Kidney (tissue), 22 donors: ENCODE measurements at places on chromosomes 12 and 14. TPM values are rescaled to one million over a fixed set of nuclear protein-coding genes. Genes with fewer than 3 reads are reported as not detected.

GRCh38 chr12:9735601-9736000, 2.7 kb upstream of the CLECL1 start:
- no peaks in the 10 kb centered on the region for H3K4me1 ChIP-seq
- no peak overlapping the region for H3K27ac ChIP-seq
- H3K36me3 ChIP-seq: no peaks in the 10 kb centered on the region
- H3K27me3 ChIP-seq: no peaks in the 10 kb centered on the region
- no peak overlapping the region for H3K4me3 ChIP-seq
- DNase-seq: no peak

DNA sequence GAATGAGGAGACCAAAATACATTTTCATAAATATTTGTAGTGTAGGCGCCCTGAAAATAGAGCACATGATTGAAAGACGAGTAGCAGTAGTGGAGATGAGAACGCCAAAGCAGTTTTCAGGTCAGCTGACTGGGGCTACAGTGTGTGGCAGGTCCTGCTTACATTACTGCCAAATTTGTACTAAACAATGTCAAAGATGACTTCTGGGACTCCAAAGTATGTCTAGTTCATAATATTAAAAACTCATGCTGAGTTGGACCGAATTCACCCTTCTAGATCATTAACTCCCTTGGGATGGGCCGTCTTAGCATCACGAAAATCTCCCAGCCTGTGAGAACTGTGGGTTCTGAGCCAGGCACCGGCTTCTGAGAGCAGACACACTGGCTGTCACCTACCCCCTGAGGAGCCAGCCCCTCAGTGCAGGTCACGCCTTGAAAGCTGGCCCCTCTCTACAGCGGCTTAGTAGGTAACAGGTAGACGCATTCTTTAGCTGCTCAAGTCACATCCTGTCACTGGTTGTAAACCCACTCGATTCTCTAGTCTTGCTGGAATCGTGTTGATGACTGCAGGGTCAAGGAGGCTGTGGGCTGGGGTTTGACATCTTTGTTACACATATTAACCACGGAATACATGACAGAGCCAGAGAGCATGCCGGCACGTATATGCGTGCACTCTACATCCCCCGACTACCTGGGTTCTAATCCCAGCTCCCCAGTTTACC, 210.4 kb downstream of the ETV6 start:
- DNase-seq: no peak
- peaks cover 24% of the 10 kb centered on the region for H3K4me1 ChIP-seq
- H3K36me3 ChIP-seq: no peaks in the 10 kb centered on the region
- no peak overlapping the region for H3K27ac ChIP-seq
- no peaks in the 10 kb centered on the region for H3K27me3 ChIP-seq

The RHEBL1 gene
- total RNA-seq: 0.69 TPM

DNA sequence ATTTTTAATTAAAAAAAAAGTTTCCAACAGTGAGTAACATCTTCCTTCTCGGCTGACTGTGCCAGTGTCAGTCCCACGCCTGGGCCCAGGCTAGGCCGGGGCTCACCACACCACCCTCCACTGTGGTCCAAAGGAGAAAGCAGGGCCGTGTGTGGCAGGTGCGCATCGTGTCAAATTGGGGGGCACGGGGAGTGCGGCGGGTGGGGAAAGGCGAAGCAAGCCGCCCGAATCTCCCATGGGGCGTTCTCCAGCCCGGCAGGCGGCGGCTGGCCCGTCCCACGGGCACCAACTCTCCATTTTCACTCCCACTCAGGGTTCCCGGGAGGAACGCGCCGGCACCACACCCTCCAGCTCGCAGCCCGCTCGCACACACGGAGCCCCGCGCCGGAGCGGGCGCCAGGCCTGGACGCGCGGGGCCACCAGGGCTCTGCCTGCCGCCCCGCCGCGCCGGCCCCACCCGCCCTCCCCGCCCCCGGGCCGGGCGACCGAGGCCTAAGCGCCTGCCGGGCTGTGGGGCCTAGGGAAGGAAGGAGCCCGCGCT, 604 bp downstream of the EEA1 start:
- H3K27me3 ChIP-seq: no peaks in the 10 kb centered on the region
- DNase-seq: no peak
- peak overlapping the region; percentile 99 for H3K27ac ChIP-seq
- no peaks in the 10 kb centered on the region for H3K36me3 ChIP-seq
- H3K4me3 ChIP-seq: peak overlapping the region; percentile 67

- peak overlapping the region; percentile 25 for H3K27ac ChIP-seq
- H3K4me1 ChIP-seq: peaks cover 29% of the 10 kb centered on the region
- H3K36me3 ChIP-seq: no peaks in the 10 kb centered on the region
- H3K4me3 ChIP-seq: no peak overlapping the region
- DNase-seq: no peak
Observed at GRCh38 chr12:51925346-51926063, 18.2 kb downstream of the ACVRL1 start.

GRCh38 chr12:48787791-48788523, 932 bp downstream of the ADCY6 start:
- no peaks in the 10 kb centered on the region for H3K36me3 ChIP-seq
- peak overlapping the region; percentile 65 for H3K4me3 ChIP-seq
- H3K27ac ChIP-seq: peak overlapping the region; percentile 74
- peaks cover 16% of the 10 kb centered on the region for H3K4me1 ChIP-seq
- no peaks in the 10 kb centered on the region for H3K27me3 ChIP-seq

The FOXN4 gene
- not detected for total RNA-seq

- no peaks in the 10 kb centered on the region for H3K36me3 ChIP-seq
- H3K4me1 ChIP-seq: no peaks in the 10 kb centered on the region
- H3K27ac ChIP-seq: no peak overlapping the region
- no peak overlapping the region for H3K4me3 ChIP-seq
- H3K27me3 ChIP-seq: no peaks in the 10 kb centered on the region
Observed at GRCh38 chr14:65336191-65336591, 76.3 kb upstream of the FUT8 start.

- no peak for DNase-seq
- peaks cover 19% of the 10 kb centered on the region for H3K4me1 ChIP-seq
- H3K36me3 ChIP-seq: no peaks in the 10 kb centered on the region
- no peak overlapping the region for H3K4me3 ChIP-seq
- no peaks in the 10 kb centered on the region for H3K27me3 ChIP-seq
- H3K27ac ChIP-seq: no peak overlapping the region
Observed at GRCh38 chr12:46386360-46386867, 13.8 kb upstream of the SLC38A2 start.

DNA sequence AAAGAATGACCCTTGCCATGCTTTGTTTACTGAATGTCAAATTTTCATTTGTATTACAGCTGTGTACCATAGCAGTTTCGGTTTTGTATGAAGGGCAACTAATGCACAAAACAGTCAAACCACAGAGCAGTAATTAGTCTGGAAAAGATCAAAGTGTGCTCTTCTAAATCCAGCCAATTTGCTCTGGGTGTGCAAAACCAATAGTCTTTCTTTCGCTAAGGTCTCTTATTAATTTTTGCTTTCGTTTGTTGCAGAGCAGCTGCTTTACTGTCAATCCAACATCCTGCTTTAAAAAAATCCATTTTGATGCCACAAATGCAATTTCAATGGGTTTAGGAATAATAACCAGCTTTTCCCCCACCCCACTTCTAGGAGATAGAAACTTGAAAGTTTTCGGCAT, 114.2 kb downstream of the BRMS1L start:
- no peak overlapping the region for H3K27ac ChIP-seq
- no peak overlapping the region for H3K4me3 ChIP-seq
- no peaks in the 10 kb centered on the region for H3K36me3 ChIP-seq
- DNase-seq: no peak
- no peaks in the 10 kb centered on the region for H3K4me1 ChIP-seq
- H3K27me3 ChIP-seq: no peaks in the 10 kb centered on the region

The SIX4 gene
- 2.8 TPM for total RNA-seq

DNA sequence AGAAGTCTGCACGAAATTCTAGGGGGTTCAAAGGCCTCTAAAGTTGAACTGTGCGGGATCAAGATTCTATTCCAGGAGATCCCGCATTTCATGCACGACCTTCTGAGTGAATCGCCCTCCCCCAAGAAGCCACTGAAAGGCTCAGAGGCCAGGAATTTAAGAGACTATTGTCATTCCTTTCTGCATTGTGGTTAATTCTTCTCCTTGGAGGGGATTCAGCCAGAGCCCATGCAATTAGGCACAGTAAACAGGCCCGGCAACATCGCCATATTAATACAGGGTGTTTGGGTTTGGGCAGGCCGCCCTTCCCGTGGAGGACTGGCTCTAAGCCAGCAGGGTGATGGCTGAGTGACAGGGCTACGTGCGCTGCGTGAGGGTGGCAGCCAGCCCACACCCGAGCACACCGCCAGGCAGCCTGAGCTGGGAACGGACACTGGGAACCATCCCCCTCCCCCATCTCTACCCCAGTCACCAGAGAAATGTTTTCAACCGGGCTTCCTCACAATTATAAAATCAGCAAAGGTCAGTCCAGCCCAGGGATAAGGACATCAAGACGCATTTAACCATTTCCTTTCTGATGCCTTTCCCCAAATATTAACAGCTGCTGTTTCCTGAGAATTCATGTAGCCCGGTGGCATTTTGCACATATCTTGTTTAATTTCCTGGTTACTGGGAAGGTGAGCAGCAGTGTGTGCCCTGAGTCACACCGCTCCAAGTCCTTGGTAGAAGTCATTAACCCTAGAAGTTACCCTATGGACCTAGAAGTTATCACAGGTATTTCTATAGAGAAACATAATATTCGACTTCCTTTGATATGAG, 12.5 kb downstream of the EGLN3 start:
- H3K27ac ChIP-seq: no peak overlapping the region
- peak; percentile 74 for DNase-seq
- H3K4me1 ChIP-seq: no peaks in the 10 kb centered on the region
- no peaks in the 10 kb centered on the region for H3K36me3 ChIP-seq
- H3K27me3 ChIP-seq: no peaks in the 10 kb centered on the region
- no peak overlapping the region for H3K4me3 ChIP-seq

The IL26 gene
- not detected for total RNA-seq

DNA sequence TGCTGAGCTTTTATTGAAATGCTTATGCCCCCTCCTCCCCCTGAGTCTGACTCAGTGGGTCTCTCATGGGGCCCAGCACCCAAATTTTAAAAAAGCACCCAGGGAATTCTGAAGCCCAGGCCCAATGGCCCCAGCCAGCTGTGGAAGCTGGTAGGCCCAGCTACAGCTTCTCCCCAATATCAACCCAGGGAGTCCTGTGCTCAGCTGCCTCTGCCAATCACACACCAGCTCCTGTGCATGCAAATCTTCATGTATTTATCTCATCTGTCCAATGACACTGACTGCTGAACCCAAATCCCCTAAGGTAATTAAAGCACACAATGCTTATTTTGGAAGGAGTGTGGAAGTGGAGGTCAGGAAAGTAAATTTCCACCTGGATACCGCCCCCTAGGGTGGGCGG, 76.3 kb downstream of the CCDC88C start:
- DNase-seq: no peak
- H3K4me3 ChIP-seq: no peak overlapping the region
- no peaks in the 10 kb centered on the region for H3K36me3 ChIP-seq
- H3K27me3 ChIP-seq: no peaks in the 10 kb centered on the region
- no peak overlapping the region for H3K27ac ChIP-seq
- no peaks in the 10 kb centered on the region for H3K4me1 ChIP-seq

GRCh38 chr12:56941299-56942017, 7.2 kb upstream of the SDR9C7 start:
- H3K4me3 ChIP-seq: no peak overlapping the region
- no peaks in the 10 kb centered on the region for H3K27me3 ChIP-seq
- H3K4me1 ChIP-seq: no peaks in the 10 kb centered on the region
- H3K27ac ChIP-seq: no peak overlapping the region

DNA sequence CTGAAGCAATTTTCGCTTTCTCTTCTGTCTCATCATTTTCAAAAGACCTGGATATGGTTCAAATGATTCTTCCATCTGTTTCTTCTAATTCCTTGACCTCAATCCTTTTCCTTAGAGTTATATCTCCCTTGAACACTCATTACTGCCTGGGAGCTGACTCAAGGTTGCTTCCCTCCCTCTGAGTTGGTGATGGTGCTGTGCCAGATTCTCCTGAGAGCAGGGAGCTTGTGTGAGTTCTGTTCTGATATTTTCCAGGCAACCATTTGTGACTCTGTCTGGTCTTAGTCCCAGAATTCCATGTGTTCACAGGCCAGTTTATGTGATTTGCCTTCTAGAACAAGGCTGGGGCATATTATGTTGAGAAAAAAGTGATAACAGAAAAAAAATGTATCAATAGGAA, 505.1 kb upstream of the SYT1 start:
- no peaks in the 10 kb centered on the region for H3K27me3 ChIP-seq
- no peak overlapping the region for H3K27ac ChIP-seq
- H3K4me3 ChIP-seq: no peak overlapping the region
- DNase-seq: no peak
- H3K36me3 ChIP-seq: no peaks in the 10 kb centered on the region

GRCh38 chr12:47903151-47903611, 1.6 kb downstream of the VDR start:
- H3K27ac ChIP-seq: no peak overlapping the region
- peaks cover 4% of the 10 kb centered on the region for H3K27me3 ChIP-seq

DNA sequence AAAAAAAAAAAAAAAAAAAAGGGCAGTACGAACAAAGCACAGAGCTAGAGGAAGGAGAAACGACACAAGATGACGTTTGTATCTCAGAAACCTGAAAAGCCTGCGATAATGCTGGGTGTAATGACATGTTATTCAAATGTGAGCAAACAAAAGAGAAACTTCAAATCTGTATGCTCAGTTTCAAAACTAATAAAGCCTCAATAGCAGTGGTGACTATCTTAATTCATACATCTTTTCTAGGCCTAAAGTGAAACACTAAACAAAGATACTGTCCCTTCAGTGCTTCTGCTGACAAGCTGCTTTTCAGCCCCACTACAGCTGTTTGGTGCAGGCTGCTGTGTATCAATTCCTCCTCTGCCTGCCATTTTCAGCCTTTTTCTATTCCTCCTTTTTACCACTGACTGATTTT, 15.8 kb downstream of the ITPR2 start:
- peak overlapping the region; percentile 13 for H3K27ac ChIP-seq
- DNase-seq: no peak
- H3K36me3 ChIP-seq: no peaks in the 10 kb centered on the region
- no peak overlapping the region for H3K4me3 ChIP-seq

The TTC6 gene
- not detected for total RNA-seq

- no peaks in the 10 kb centered on the region for H3K4me1 ChIP-seq
- no peaks in the 10 kb centered on the region for H3K36me3 ChIP-seq
- H3K4me3 ChIP-seq: no peak overlapping the region
- no peak for DNase-seq
- H3K27me3 ChIP-seq: no peaks in the 10 kb centered on the region
Observed at GRCh38 chr12:101823891-101824290, 6.9 kb downstream of the GNPTAB start.

The RAB35 gene
- 56.1 TPM for total RNA-seq

DNA sequence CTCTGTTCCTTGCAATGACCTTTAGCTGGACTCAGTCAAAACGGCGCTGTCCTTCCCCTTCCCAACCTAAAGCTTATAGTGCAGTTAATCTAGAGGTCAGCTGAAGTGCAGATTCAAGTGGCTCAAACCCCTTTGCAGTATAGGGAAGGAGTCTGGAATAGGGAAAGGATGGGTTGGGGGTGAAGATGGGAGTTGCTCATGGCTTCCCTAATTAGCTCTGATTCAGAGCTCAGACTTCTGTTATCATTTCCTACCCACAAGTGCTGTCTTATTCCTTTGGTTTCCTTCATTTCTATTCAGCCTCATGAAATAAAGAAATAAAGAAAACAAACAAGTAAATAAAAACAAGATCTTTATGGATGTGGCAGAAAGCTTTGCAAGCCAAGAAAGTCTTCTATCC, 264.0 kb upstream of the HMGA2 start:
- no peaks in the 10 kb centered on the region for H3K27me3 ChIP-seq
- no peaks in the 10 kb centered on the region for H3K4me1 ChIP-seq
- no peak overlapping the region for H3K27ac ChIP-seq
- no peaks in the 10 kb centered on the region for H3K36me3 ChIP-seq
- H3K4me3 ChIP-seq: no peak overlapping the region

The A2ML1 gene
- total RNA-seq: not detected
